ENCODE measurements at places on chromosomes 5 and 9.

- DNase-seq: no peak
Measured at GRCh38 chr5:133706506-133707430, 94.4 kb upstream of the FSTL4 start.

DNA sequence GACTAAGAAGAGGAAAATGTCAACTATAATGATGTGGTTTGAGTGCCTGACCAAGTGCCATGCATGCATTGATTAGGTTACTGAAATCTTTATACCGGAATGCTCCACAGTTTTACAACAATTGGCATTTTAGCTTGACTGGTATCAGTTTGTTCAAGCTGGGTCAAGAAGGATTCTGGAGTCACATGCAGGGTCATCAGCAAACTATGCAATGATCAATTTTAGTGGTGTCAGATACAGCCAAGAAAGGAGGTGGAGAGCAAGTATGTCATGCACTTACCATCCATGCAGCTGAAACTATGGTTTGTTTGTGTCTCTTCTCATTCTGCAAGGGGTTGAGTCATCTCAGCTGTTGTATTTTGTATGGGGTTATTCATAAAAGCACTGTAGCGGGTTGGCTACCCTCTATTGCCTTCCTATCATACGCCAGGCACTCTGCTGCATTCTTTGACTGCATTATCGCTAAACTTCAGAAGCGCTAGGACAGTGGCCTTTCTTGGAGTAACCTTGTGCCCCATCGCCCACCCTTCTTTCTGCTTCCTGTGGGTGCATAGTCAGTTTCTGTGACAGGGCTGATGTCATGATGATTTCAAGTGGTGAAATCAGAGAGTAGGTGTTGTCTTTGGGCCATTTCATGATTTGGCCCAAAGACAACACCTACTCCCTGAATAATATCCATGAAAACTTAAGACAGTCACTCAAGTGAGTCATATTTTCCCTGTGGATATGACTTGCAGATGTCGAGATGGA is 145.4 kb downstream of the MTX3 start:
- DNase-seq: no peak

DNA sequence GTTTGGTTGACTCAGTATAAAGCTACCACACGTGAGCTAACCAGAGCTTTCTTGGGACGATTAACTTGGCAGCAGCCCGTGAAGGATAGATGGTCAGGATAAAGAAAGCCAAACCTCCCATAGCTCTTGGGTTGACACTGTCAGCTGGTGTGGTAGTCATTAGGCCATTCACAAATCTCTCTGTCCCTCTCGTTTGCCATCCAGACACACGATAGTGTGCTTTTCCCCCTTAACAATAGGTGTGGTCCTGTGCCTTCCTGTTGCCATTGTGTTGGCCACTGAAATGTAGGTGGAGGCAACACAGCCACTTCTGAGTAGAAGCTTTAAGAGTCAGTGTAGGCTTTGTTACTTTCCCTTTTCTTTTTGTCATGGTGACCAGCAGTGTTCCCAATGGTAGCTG is 11.7 kb downstream of the OR13J1 start:
- no peak for DNase-seq

- no peak for DNase-seq
Measured at GRCh38 chr5:143432658-143433239, 29.3 kb upstream of the NR3C1 start.
